ENCODE measurements at places on chromosomes 7 and 10. TPM values are rescaled to one million over a fixed set of nuclear protein-coding genes. Genes with fewer than 3 reads are reported as not detected.

LRRC61 gene
- total RNA-seq: 0.07 TPM

MBL2 gene
- not detected for total RNA-seq

NFE2L3 gene
- 8.1 TPM for total RNA-seq

SEMA3A gene
- 3.9 TPM for total RNA-seq

SFMBT2 gene
- 9.7 TPM for total RNA-seq

CLRN3 gene
- not detected for total RNA-seq

GLCCI1 gene
- 1.2 TPM for total RNA-seq

TBXAS1 gene
- 15.8 TPM for total RNA-seq

INA gene
- 20.0 TPM for total RNA-seq

ZNF365 gene
- total RNA-seq: 1.0 TPM

ARMS2 gene
- not detected for total RNA-seq

EPHA1 gene
- total RNA-seq: 0.07 TPM

UPK3B gene
- total RNA-seq: 17.9 TPM

Measured in A549 treated with Hydrocortisone at 1 μM for 4 hours (cell line).